IMR-90 (cell line): ENCODE measurements at places on chromosomes 2 and 18. TPM values are rescaled to one million over a fixed set of nuclear protein-coding genes. Genes with fewer than 3 reads are reported as not detected.
A peak's percentile ranks its signal among the peaks of the same experiment; 100 is the strongest.

The SLC9A4 gene
- not detected in 2 replicates for total RNA-seq

GRCh38 chr2:117850461-117850860, 36.0 kb downstream of the DDX18 start:
- H3K4me3 ChIP-seq = no peak overlapping the region
- peaks cover 24% of the 10 kb centered on the region for H3K27me3 ChIP-seq
- H3K27ac ChIP-seq = no peak overlapping the region

- no peak overlapping the region for H3K4me3 ChIP-seq
- peak; percentile 75 for DNase-seq
- no peaks in the 10 kb centered on the region for H3K27me3 ChIP-seq
- no peaks in the 10 kb centered on the region for H3K36me3 ChIP-seq
Measured at GRCh38 chr2:189613650-189614420, 33.2 kb upstream of the SLC40A1 start.

DNA sequence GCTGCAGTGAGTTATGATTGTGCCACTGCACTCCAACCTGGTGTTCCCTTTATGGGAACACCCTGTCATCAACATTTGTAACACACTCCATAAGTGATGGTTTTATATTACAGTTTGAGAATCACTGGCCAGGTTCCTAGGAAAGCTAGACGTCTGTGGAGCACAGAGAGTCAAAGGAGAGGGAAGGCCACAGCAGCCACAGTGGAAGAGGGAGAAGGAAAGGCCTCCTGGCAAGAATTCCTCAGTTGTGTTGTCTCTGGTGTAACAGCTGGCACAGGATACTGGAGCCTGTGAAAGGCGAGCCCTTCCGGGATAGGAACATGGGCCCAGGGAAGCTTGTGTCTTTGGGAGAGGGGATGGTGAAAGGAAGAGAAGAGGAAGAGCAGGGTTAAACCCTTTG, 360.5 kb upstream of the PIK3C3 start:
- no peak overlapping the region for H3K27ac ChIP-seq
- H3K4me1 ChIP-seq = no peaks in the 10 kb centered on the region
- no peaks in the 10 kb centered on the region for H3K36me3 ChIP-seq
- H3K4me3 ChIP-seq = no peak overlapping the region
- H3K27me3 ChIP-seq = no peaks in the 10 kb centered on the region

DNA sequence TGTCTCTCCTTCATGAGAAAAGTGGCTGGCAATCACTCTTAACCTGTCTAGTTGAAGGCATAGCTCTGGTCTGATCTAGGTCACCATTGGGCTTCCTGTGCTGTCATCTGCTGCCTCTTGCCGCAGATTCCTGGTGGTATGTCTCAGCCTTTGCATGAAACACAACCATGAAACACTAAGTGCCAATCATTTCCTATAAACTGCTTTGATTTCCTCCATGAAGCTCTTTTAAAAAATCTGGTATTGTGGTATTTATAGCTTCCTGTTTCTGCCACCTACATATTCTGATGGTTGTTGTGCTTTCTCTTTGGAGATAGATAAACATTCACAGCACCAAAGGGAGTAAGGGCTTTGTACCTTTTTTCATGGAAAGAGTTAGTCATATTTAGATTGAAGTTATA, 120.0 kb upstream of the EPC2 start:
- H3K4me1 ChIP-seq = no peaks in the 10 kb centered on the region
- no peak overlapping the region for H3K27ac ChIP-seq
- H3K27me3 ChIP-seq = no peaks in the 10 kb centered on the region
- 0 out of 2 replicates have a peak, but pooled peaks cover 2% of the 10 kb centered on the region for H3K36me3 ChIP-seq
- no peak overlapping the region for H3K4me3 ChIP-seq

- H3K27ac ChIP-seq = peak overlapping the region; percentile 41; the same call in 1 of the 2 replicates
- H3K27me3 ChIP-seq = no peaks in the 10 kb centered on the region
- H3K36me3 ChIP-seq = no peaks in the 10 kb centered on the region
- peak; percentile 87 for DNase-seq
- H3K4me3 ChIP-seq = no peak overlapping the region
Measured at GRCh38 chr2:149741646-149742045, 154.1 kb upstream of the MMADHC start.

DNA sequence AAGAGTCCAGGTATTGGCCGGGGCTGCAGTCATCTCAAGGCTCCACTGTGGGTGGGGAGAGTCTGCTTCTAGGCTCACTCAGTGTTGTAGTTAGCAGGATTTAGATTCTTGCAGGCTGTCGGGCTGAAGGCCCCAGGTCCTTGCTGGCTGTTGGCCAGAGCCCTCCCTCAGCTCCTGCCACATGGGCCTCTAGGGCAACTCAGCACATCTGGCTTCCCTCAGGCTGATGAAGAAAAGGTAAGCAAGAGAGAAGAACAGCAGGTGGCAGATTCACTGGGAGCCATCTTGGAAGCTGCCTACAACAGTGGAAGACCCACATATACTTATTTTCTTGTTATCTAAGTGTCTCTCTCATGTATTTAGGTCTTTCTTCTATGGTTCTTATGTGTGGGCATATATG, 4.3 kb downstream of the MRPS9 start:
- H3K4me3 ChIP-seq = no peak overlapping the region
- no peak for DNase-seq
- H3K36me3 ChIP-seq = 0 out of 2 replicates have a peak, but pooled peaks cover 3% of the 10 kb centered on the region
- H3K27ac ChIP-seq = no peak overlapping the region
- no peaks in the 10 kb centered on the region for H3K27me3 ChIP-seq

GRCh38 chr2:20424300-20425290, 22.3 kb upstream of the RHOB start:
- H3K27me3 ChIP-seq = no peaks in the 10 kb centered on the region
- H3K4me1 ChIP-seq = peaks cover 35% of the 10 kb centered on the region
- H3K4me3 ChIP-seq = no peak overlapping the region
- H3K36me3 ChIP-seq = no peaks in the 10 kb centered on the region
